Sigmoid colon (tissue), 7 donors: ENCODE measurements at places on chromosomes 2 and 18.
A peak's percentile ranks its signal among the peaks of the same experiment; 100 is the strongest.

DNA sequence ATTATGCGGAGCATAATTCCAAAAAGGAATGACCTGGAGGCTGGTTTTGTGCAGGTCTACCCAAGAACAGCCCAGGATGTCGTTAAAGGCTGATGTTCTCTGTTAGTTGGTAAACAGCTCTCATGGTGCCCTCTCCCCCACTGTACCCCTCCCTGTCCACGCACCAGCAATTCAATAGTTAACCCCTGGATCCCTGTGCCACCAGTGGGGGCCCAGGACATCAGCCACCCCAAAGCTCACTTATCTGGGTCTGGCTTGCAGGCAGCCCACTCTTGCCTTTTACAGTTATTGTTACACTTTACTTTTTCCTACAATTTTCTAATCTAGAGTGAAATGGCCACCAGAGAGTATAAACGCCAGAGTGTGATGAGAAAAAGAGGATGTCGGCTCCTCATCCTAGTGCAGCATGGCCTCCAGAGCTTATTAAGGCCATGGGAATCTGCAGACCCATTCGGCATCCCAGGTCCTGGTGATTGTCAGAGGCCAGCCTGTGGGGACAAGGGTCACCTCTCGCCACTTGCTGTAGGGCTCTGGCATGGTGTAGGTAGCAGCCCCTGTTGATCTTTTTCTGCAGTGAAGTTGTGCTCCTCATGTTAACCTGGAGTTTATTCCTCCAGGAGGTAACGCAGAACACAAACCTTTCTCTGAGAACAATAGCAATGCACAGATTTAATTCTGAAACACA is 30.3 kb downstream of the TWIST2 start:
- no peaks in the 10 kb centered on the region for H3K36me3 ChIP-seq
- DNase-seq, result no peak
- H3K4me3 ChIP-seq, result no peak overlapping the region
- H3K27me3 ChIP-seq, result no peaks in the 10 kb centered on the region
- H3K4me1 ChIP-seq, result peaks cover 43% of the 10 kb centered on the region

- peaks cover 4% of the 10 kb centered on the region for H3K36me3 ChIP-seq
- H3K4me3 ChIP-seq, result no peak overlapping the region
- no peak for DNase-seq
- no peaks in the 10 kb centered on the region for H3K27me3 ChIP-seq
- H3K4me1 ChIP-seq, result peaks cover 9% of the 10 kb centered on the region
Observed at GRCh38 chr18:12841070-12841469, 43.0 kb downstream of the PTPN2 start.

DNA sequence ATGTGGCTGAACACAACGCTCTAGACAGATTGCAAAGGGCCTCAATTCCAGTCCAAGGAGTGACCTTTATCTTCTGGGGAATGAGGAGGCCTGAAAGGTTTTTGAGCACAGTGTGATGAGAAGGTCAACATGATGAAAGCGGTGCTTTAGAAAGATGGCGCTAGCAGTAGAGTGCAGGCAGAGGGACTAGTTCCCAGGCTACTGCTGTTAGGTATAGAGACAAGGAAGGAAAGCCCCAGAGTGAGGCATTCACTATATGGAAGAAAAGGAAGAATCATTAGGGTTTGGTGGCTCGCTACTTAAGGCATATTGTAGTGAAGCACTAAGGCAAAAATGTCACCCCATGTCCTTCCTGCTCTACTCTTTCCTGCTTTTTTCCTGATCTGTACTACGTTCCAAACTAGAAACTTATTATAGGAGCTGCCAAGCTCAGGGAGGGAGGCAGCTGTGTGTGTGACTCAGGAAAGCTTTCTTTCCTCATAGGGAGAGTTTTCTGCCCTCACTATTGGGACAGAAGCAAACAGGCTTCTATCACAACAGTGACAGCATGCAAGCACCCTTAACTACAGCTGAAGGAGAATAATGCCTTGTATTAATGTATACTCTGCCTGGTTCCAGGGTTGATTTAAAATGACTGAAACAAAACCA is 160.8 kb upstream of the CAVIN2 start:
- DNase-seq, result no peak
- no peak overlapping the region for H3K27ac ChIP-seq
- peaks cover 5% of the 10 kb centered on the region for H3K4me1 ChIP-seq
- no peaks in the 10 kb centered on the region for H3K27me3 ChIP-seq
- no peaks in the 10 kb centered on the region for H3K36me3 ChIP-seq
- no peak overlapping the region for H3K4me3 ChIP-seq

DNA sequence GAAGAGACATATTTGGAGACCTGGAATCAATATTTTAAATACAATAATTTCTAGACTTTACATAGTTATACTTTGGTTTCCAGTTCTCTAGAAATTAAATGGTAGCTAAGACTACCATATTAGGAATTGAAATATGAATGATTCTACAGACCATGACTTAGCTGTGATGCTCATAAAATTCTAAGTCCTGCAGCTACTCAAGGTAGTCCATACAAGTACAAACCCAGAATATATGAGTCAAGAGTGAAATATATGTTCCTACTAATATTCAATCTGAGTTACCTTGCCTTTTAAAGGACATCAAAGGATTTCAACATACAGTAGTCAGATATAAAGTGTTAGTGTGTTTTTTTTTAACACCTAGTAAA is 10.1 kb upstream of the SPOPL start:
- no peaks in the 10 kb centered on the region for H3K36me3 ChIP-seq
- no peak for DNase-seq
- no peaks in the 10 kb centered on the region for H3K4me1 ChIP-seq
- H3K27me3 ChIP-seq, result no peaks in the 10 kb centered on the region

- peaks cover 72% of the 10 kb centered on the region for H3K4me1 ChIP-seq
- no peaks in the 10 kb centered on the region for H3K36me3 ChIP-seq
- DNase-seq, result no peak
- no peaks in the 10 kb centered on the region for H3K27me3 ChIP-seq
- H3K27ac ChIP-seq, result no peak overlapping the region
Observed at GRCh38 chr2:36379710-36380448, 24.3 kb downstream of the CRIM1 start.

GRCh38 chr2:229884775-229885699 is 36.8 kb downstream of the TRIP12 start:
- H3K27me3 ChIP-seq, result no peaks in the 10 kb centered on the region
- no peak overlapping the region for H3K27ac ChIP-seq
- H3K4me3 ChIP-seq, result no peak overlapping the region
- DNase-seq, result no peak

- H3K27ac ChIP-seq, result no peak overlapping the region
- no peak for DNase-seq
- H3K4me3 ChIP-seq, result no peak overlapping the region
- H3K27me3 ChIP-seq, result no peaks in the 10 kb centered on the region
Observed at GRCh38 chr2:40466332-40466906, 14.5 kb upstream of the SLC8A1 start.

GRCh38 chr2:47072018-47072691 is 83.0 kb downstream of the STPG4 start:
- H3K27me3 ChIP-seq, result no peaks in the 10 kb centered on the region
- no peaks in the 10 kb centered on the region for H3K36me3 ChIP-seq
- peak overlapping the region; percentile 94 for H3K27ac ChIP-seq
- peak; percentile 95 for DNase-seq
- peaks cover 83% of the 10 kb centered on the region for H3K4me1 ChIP-seq
- no peak overlapping the region for H3K4me3 ChIP-seq

DNA sequence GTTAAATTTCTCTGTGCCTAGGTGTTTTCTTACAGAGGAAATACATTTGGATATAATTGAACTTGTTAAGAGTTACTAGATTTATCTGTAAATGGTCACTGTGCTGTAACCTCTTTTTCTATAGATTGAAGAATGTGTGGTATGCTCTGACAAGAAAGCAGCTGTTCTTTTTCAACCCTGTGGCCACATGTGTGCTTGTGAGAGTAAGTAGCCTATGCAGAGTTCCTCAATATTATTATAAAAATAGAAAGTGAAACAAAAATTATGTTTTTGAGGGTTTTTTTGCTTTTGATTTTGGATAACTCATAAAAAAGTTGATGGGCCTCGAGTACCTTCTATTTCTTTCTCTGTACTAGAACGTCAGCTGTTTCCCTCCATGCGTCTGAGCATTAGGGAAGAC is 112.4 kb downstream of the MIB1 start:
- no peaks in the 10 kb centered on the region for H3K4me1 ChIP-seq
- no peaks in the 10 kb centered on the region for H3K36me3 ChIP-seq
- H3K27ac ChIP-seq, result no peak overlapping the region
- no peak overlapping the region for H3K4me3 ChIP-seq

DNA sequence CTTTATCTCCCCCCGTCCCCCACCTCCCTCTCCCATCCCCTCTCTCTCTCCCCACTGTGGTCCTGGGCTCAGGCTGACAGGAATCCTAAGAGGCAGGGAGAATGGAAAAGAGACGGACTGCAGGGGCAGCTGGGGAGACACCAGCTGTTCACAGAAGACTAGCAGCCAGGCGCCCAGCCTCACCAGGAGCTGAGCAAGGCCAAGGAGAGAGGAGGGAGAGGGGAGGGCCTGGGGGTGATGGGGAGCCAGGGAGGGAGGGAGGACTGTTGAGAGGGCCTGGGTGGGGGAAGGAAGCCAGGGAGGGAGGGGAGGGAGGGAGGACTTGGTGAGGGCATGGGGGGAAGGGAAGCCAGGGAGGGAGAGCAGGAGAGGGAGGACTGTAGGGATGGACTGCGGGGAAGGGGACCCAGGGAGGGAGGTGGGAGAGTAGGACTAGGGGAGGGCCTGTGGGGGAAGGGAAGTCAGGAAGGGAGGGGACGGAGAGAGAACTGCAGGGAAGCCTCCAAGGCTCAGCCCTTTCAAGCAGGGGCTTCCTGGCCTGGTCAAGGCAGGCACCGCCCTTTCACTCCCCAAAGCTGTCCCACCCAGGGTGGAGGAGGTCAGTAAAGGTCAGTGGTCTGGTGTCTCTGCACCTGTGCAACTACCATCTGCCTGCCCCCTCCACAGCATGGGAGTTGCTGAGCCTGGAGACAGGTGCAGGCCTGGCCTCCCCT is 517.7 kb upstream of the MYT1L start:
- no peaks in the 10 kb centered on the region for H3K27me3 ChIP-seq
- H3K27ac ChIP-seq, result no peak overlapping the region

DNA sequence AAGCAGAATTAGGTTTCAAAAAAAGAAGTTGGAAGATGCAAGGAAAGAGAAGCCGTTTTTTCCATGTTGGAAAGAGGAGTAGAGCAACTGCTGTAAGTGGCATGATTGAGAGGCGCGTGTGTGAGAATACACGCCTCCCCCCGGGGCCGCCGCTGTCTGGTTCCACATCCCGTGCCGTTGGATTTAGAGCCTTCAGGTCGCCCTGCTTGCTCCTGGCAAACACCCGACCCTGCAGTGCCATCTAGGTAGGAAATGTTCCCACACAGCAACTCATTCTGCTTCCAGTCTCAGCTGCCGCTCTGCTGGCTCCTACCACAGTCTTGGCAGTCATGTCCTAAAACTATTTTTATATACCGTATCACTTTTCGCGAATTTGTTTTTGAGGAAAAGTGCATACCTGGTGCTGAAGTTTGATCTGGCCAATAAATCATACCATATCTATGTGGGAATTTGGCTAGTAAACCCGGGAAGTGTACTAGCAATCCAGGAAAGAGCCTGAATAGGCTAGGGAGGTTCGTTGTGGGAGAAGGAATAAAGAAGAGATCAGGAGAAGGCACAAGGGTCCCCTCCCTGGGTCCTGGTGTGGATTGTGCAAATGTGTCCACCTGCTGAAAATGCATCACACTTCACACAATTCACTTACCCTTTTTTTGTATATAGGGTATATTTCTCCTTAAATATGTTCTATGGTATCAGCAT is 372.7 kb downstream of the FBXO15 start:
- H3K4me1 ChIP-seq, result no peaks in the 10 kb centered on the region
- no peak overlapping the region for H3K4me3 ChIP-seq
- no peak overlapping the region for H3K27ac ChIP-seq
- H3K36me3 ChIP-seq, result no peaks in the 10 kb centered on the region
- DNase-seq, result no peak
- H3K27me3 ChIP-seq, result no peaks in the 10 kb centered on the region

DNA sequence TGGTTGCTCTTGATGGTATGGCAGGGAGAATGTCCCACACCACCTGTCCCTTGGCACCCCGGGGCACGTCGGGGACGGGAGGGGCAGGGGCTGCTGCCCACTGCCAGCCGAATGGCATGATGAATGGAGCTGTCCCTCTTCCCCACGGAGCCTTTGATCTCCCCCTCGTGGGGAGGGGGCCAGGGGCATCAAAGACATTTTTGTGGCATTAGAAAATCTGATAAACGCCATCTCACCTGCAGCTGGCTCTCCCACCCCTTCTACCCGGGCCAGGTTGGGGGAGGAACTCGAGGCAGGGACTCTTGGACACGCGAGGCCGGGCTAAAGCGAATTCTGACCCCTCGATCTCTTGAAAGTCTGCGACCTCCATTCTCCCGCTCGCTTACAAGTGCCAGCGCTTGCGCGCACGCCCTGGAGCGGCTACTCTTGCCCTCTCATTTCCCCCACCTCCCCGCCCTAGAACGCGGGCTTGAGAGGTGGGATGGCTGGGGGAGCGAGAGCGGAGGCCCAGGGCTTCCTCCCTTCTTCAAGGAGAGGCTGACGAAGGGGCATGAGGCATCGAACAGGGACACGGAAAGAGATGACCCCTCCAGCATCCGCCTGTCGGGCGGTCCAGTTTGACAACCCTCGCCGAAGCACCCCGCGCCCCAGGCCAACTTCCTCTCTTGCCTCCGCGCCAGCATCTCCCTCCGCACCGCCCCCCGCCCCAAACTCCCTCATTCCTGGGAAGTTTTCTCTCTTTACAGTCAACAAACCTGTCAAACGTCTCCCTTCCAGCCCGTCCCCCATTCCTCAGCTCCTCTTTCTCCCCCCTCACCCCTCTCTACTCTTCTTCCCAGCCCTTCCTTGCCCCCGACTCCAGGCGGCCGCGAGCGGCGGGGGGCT is 692 bp upstream of the WNT6 start:
- H3K36me3 ChIP-seq, result no peaks in the 10 kb centered on the region
- peak overlapping the region; percentile 40 for H3K4me3 ChIP-seq
- H3K27me3 ChIP-seq, result peaks cover 78% of the 10 kb centered on the region
- DNase-seq, result peak; percentile 50
- peaks cover 24% of the 10 kb centered on the region for H3K4me1 ChIP-seq

DNA sequence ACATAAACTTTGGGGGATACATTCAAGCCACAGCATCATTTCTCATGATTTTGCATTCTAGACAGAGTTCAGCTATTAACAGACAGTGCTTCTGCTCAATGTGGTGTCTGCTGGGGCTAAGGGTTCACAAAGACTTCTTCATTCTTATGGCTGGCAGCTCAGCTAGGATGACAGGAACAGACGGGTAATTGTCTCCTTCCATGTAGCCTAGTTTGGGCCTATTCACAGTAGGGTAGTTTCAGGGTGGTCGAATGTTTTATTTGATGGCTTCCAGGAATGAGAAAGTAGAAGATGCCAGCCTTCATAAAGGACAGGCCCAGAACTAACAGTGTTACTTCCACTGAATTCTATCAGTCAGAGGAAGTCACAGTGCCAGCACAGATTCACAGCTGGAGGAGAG is 26.0 kb upstream of the BCL2L11 start:
- no peaks in the 10 kb centered on the region for H3K27me3 ChIP-seq
- no peak for DNase-seq
- H3K4me3 ChIP-seq, result no peak overlapping the region
